Daoy (cell line): ENCODE measurements at places on chromosomes 13 and 19. TPM values are rescaled to one million over a fixed set of nuclear protein-coding genes. Genes with fewer than 3 reads are reported as not detected.

- DNase-seq = no peak
These were observed 8.0 kb downstream of the RXFP2 start for GRCh38 chr13:31747291-31747690.

Gene ABHD17A
- 66.9 and 76.5 TPM in 2 replicates for total RNA-seq

DNA sequence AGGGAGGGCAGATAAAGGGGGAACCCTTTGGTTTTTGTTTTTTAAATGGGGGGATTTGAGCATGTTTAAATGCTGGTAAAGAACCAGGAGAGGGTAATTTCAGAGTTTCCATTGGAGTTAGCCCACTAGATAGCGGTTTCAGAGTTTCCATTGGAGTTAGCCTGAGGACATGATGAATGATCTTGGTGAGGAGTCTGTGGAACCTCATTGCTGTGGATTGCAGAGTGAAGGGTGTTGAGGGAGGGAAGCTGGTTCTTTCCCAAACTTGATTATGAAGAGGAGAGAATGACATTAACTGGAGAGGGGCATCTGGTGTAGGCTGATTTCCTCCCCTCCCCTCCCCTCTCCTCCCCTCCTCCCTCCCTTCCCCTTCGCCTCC, 5.0 kb downstream of the WASF3 start:
- no peak for DNase-seq

Gene SLC25A41
- not detected in 2 replicates for total RNA-seq

GRCh38 chr13:36847606-36848005, 28.6 kb downstream of the RFXAP start:
- no peak for DNase-seq

DNA sequence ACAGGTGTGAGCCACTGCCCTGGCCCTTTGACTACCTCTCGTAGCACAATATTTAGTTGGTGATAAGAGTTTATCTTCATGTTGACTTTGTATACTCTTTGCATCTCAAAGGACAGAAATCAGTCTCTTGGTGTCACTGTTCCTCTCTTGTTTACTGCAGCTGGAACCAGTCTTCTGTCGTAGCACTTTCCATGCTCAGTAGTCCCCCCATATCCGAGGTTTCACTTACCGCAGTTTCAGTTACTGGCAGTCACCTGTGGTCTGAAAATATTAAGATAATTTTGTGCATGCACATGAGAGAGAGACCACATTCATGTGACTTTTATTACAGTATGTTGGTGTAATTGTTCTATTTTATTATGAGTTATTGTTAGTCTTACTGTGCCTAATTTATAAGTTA, 49.1 kb downstream of the WASF3 start:
- DNase-seq = no peak

Gene GRIK5
- total RNA-seq = 0.42 and 0.57 TPM in 2 replicates

GRCh38 chr19:51507192-51507591, 5.6 kb upstream of the SIGLEC12 start:
- no peak for DNase-seq

- DNase-seq = peak; percentile 51
These were observed 722 bp downstream of the DCAF15 start for GRCh38 chr19:13952931-13953531.

DNA sequence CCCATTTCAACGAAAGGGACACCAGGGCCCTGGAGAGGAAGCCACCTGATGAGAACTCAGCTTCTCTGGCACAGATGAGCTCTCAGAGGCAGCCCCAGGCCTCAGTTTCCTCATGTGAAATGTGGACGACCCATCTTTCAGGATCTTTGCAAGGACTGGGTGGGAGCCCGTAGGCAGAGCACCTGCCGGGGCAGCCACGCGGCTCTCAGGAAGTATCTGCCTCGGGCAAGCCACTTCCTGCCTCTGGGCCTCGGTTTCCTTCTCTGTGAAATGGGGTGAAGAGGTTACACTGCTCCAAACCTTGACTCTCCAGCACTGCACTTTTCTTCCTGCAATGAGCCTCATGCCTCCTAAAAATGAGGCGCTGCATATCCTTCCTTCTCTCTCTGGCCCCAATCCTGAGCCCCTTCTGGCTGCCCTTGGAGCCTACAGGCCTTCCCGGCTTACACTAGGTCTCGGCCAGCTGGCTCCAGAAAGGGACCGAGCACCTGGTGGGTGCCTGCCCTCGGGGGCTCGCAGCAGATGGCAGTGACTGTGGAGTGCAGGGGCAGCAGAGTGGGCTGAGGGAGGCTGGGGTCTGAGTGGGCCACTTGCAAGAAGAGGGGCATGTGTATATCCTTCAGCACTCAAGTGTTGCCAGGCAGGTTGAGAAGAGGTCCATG, 3.5 kb downstream of the SSBP4 start:
- no peak for DNase-seq

Gene PEG3
- total RNA-seq = 4.1 and 6.6 TPM in 2 replicates

GRCh38 chr13:91331047-91331915, 16.2 kb upstream of the MIR17HG start:
- no peak for DNase-seq

Gene LMTK3
- total RNA-seq = under 0.01 TPM in 1 of 2 replicates, not detected in the other

GRCh38 chr13:83716121-83716520, 166.2 kb downstream of the SLITRK1 start:
- no peak for DNase-seq

Gene LILRA5
- not detected in 2 replicates for total RNA-seq

DNA sequence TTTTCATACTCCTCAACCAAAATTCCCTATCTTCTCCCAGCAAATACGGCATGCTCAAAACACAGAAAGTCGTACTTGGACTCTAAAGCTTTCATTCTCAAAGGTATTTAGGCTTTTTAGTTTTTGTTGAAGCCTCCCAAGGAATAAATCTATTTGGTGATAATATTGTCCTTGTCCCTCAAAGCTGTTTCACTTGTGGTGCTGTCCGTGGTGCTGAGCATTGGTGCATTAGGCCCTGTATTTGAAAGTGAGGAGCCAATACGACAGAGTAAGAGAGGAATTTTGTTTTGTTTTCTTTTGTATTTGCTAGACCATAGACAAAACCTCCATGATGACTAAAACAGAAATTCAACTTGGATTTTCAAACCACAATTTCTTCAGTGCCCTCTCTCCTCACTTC, 3.2 kb upstream of the LGALS13 start:
- DNase-seq = peak; percentile 38

DNA sequence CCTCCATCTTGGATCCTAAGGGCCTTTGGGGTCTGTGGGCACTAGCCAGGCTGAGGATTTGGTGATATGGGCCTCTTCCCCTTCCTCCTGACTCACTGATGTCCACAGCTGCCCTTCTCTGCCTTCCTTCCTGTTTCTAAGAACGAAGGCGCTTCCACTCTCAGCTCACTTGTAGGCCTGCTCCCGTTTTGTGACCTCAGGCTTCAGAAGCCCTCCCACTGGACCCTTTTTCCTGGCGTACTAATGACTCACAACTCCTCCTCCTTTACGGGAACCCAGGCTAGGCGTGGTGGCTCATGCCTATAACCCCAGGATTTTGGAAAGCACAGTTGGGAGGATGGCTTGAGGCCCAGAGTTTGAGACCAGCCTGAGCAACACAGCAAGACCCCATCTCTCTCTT, 55.6 kb downstream of the TMED1 start:
- DNase-seq = peak; percentile 33

DNA sequence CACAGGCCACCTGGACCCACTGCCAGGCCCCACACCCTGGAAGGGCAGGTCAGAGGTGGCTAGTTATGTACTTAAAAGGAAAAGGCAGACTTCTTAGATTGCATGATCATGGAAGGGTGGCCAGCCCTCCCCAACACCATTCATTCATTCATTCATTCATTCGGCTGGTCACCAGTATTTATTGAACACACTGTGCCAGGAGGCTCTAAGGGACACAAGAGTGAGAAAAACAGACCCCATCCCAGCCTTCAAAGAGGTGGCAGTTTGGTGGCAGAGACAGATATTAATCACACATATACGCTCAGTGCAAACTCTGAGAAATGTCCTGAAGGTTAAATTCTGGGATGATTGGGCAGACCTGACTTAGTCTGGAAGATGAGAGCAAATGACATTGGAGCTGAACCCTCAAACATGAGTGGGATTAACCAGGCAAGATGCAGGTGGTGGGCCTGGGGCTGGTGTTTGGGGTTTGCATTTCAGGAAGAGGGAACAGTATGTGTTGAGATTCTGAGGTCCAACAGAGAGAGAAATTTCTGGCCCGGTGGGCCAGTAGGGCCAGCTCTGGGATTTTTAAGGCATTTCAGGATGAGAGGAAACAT, 147.5 kb downstream of the ZNF536 start:
- no peak for DNase-seq

Gene WDR87
- total RNA-seq = not detected in 2 replicates

GRCh38 chr13:40490086-40490758, 176.2 kb downstream of the FOXO1 start:
- DNase-seq = no peak

Gene GARIN5A
- 0.46 and 0.95 TPM in 2 replicates for total RNA-seq

- no peak for DNase-seq
These were observed 1160.6 kb downstream of the PCDH9 start for GRCh38 chr13:66069570-66069969.

GRCh38 chr19:48975947-48976847, 11.1 kb downstream of the FTL start:
- DNase-seq = no peak

GRCh38 chr19:45117671-45118070, 24.7 kb downstream of the PPP1R37 start:
- no peak for DNase-seq

DNA sequence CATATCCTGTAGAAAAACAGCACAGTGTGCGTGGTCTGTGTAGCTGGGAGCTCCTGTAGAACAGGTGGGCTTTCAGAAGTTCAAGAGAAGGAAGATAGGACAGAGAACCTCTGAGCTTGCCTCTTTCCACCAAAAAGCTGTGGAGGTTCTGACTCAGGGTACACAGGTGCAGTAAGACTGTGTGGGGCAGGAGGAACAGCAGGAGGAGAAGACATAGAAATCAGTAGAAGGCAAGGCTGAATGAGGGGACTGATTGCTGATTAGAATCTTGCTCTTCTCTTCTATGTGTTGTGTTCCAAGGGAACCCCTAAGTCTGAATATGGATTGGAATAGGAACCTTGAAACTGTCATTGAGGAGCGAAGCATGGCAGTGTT, 122.7 kb downstream of the AKAP11 start:
- DNase-seq = no peak

Gene LHB
- 0.60 and 4.0 TPM in 2 replicates for total RNA-seq

DNA sequence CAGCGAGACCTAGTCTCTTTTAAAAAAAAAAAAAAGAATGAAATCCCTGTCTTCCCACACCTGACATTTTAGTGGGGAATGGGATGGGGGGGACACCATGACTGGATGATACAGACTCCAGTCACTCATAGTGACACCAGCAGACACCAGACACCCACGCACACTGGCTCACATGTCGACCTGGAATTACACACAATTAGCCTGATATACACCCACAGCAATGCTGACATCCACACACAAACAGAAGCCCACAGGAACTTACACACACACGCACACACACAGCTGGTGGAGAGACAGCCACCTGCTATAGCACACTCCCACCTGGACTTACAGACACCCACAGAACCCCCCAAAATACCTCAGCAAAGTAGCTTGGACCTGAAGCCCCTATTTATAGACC, 8.3 kb upstream of the NANOS3 start:
- no peak for DNase-seq

Gene OR4F17
- total RNA-seq = not detected in 2 replicates

DNA sequence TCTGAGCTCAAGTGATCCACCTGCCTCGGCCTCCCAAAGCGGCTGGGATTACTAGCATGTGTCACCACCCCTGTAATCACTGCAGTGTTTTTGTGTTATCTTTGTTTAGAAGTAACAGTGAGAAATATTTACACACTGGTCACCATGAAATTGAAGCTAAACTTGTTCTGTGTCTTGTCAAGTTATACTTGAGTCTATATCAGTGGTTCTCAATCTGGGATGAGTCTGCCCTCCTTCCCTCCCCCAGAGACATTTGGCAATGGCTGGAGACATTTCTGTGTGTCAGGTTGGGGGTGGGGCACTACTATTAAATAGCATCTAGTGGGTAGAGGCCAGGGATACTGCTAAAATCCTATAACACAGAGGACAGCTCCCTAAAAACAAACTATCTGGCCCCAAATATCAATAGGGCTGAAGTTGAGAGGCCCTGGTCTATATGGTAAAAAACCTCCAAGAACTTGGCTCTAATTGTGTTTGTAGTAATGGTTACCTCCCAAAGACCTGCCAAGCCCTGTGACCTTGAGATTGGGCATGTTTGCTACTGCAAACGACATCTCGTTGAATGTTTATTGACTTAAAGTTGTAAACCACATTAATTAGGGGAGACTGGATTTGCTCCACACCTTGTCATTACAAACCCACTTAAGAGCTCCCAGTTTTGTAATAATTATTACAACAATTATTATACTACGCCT, 6.9 kb downstream of the CTU1 start:
- DNase-seq = no peak
